ENCODE measurements at places on chromosomes 13 and 19.
A peak's percentile ranks its signal among the peaks of the same experiment; 100 is the strongest.

- DNase-seq = no peak
Observed at GRCh38 chr13:114046431-114046975, 72.6 kb upstream of the C13orf46 start.

DNA sequence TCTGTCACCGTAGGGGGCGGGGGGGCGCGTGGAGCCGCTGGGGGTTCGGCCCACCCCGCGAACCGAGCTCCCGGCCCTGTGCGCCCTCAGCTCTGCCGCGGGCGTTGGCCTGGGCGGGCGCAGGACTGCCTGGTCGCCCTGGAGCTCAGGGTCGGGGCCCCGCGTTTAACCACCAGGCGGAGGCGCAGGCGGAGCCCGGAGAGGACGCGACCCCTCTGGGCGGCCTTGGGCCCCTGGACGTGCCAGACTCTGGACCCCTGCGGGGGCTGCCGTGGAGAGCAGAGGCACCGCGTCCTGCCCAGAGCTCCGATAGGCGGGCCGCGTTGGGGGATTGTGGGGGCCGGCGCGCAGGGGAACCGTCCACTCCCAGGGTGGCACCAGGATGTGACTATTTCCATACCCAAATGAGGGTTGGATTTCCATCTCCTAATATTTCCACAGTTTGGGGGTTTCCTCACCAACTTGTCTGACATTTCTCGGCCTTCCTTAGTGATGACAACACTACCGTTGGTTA, 13.0 kb upstream of the USP29 start:
- DNase-seq = no peak

DNA sequence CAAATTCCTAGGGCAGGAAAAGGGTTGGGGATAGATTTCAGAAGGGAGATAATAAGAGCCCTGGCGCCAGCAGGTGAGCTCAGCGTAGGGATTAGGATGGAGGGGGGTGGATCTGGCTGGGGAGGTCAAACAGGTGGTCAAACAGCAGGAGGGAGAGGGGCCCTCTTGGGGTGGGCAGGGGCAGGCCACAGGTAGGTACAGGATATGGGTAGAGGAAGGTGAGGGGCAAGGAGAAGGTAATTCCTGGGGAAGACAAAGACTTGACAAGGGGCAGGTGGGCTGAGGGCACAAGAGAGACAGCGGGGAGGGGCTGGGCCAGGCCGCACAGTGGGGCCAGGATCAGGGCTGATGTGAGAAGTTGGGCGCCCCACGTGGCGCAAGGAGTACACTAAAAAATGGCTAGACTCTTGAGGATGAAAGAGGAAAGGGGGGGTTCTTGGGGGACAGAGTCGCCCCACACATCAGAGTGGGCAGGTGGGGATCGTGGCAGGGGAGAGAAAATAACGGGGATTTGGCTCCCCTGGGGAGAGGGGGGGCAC, 713 bp downstream of the KRI1 start:
- DNase-seq = peak; percentile 43

- peak; percentile 28 for DNase-seq
Observed at GRCh38 chr19:39160523-39160861, 34.9 kb downstream of the PAK4 start.

GRCh38 chr13:26320766-26321165, 66.8 kb downstream of the CDK8 start:
- no peak for DNase-seq

GRCh38 chr13:49132479-49133002, 87.6 kb upstream of the MLNR start:
- no peak for DNase-seq

GRCh38 chr13:81487151-81487550, 1146.2 kb upstream of the SPRY2 start:
- DNase-seq = no peak

DNA sequence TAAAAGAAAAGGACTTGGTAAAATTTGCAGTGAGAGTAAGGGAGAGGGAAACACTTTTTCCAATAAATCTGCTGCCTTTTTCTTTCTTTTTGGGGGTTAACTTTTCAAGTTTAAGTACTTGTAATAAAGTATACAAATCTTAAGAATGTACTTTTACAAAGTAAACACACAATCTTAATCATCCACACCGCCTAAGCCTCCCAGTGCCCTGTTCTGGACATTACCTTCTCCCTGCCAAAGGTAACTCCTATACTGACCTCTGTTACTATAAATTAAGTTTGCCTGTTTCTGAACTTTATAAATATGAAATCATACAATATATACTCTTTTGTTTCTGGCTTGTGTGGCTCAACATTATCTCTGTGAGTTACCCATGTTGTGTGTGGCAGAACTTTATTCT, 137.9 kb downstream of the RGCC start:
- DNase-seq = no peak

DNA sequence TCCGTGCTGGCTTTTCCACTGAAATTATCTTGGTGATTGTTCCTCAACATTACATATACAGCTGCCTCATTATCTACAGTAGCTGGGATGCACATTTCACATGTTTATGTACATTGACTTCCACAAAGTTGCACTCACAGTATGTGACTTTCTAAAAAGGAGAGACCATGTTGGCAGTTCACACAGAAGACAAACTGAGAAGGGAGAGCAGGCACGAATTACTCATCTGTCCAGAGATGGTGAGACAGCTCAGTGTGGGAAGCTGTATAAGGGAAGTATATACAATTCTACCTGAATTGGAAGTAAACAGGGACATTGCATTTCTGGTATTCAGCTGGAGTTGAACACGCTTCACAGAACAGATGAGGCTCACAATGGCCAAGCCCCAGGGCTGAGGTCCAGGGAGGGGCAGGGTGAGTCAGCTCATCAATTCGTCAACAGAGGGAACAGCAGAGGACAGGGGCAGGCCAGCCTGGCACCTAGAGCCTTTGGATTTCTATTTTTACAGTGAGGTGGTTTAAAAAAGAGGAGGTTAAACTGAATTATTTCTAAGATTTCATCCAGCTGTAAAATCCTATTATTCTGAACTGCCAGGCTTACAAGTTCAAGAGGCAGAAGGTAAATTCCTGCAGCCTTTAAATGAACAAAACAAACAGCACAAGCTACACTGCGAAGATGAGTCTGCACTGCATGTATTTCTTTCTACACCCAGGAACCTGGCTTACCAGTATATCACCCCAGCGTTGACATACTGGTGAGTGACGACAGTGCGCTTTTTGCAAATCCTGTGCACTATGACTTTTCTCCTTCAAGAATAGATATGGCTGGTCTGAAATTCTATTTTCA, 9.8 kb downstream of the PARP4 start:
- peak; percentile 28 for DNase-seq

- DNase-seq = no peak
Observed at GRCh38 chr19:19209372-19209771, 2.4 kb upstream of the NCAN start.

All from fibroblast of skin of right quadriceps (primary cell).